ENCODE measurements at places on chromosomes 3 and 15. TPM values are rescaled to one million over a fixed set of nuclear protein-coding genes. Genes with fewer than 3 reads are reported as not detected.

DNA sequence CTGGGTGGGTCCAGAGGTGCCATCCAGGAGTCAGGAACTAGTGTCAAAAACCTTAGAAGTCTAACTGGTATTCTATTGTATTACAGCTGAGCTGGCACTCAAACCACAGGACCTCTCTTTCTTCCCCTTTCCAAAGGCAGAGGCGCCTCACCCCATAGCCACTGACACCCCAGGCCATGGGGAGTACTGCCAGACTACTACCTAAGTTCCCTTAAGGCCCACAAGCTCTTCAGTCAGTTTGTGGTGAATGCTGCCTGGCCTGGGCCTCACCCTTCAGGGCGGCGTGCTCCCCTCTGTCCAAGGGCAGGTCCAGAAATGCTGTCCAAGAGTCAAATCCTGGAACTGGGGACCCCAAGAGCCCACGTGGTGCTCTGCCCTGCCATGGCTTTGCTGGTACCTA lies 43.0 kb upstream of the FGF7 start:
- H3K27me3 ChIP-seq, result no peaks in the 10 kb centered on the region
- no peak overlapping the region for H3K4me3 ChIP-seq
- H3K4me1 ChIP-seq, result peaks cover 23% of the 10 kb centered on the region
- no peak for DNase-seq
- no peak overlapping the region for H3K27ac ChIP-seq

- no peak for DNase-seq
- H3K27ac ChIP-seq, result no peak overlapping the region
- H3K4me3 ChIP-seq, result no peak overlapping the region
- H3K36me3 ChIP-seq, result no peaks in the 10 kb centered on the region
- no peaks in the 10 kb centered on the region for H3K4me1 ChIP-seq
- H3K27me3 ChIP-seq, result no peaks in the 10 kb centered on the region
Observed at GRCh38 chr3:113730550-113730949, 15.5 kb downstream of the NAA50 start.

GRCh38 chr3:14459787-14460186 lies 57.4 kb downstream of the SLC6A6 start:
- H3K4me3 ChIP-seq, result no peak overlapping the region
- H3K36me3 ChIP-seq, result no peaks in the 10 kb centered on the region
- no peak for DNase-seq
- peaks cover 28% of the 10 kb centered on the region for H3K4me1 ChIP-seq
- no peaks in the 10 kb centered on the region for H3K27me3 ChIP-seq

The HTR3E gene
- not detected for total RNA-seq

The CCRL2 gene
- total RNA-seq, result not detected

Data from neural progenitor cell (in vitro differentiated cells).